ENCODE measurements at places on chromosomes 5 and 9. TPM values are rescaled to one million over a fixed set of nuclear protein-coding genes. Genes with fewer than 3 reads are reported as not detected.

The TRAF1 gene
- total RNA-seq: 7.3 TPM

The SLC6A3 gene
- under 0.01 TPM for total RNA-seq

The GCNT4 gene
- total RNA-seq: 2.3 TPM

The SH3RF2 gene
- total RNA-seq: 6.6 TPM

The ZNG1E gene
- 25.1 TPM for total RNA-seq

The IL13 gene
- not detected for total RNA-seq

The C1QTNF3 gene
- total RNA-seq: 22.2 TPM

The TMEM174 gene
- not detected for total RNA-seq

GRCh38 chr5:71699233-71699632 lies 19.8 kb upstream of the CARTPT start:
- no peaks in the 10 kb centered on the region for H3K36me3 ChIP-seq
- DNase-seq: no peak

GRCh38 chr5:119302916-119303897 lies 52.6 kb upstream of the TNFAIP8 start:
- DNase-seq: no peak
- H3K4me1 ChIP-seq: no peaks in the 10 kb centered on the region
- H3K4me3 ChIP-seq: no peak overlapping the region
- H3K36me3 ChIP-seq: no peaks in the 10 kb centered on the region
- no peaks in the 10 kb centered on the region for H3K27me3 ChIP-seq

DNA sequence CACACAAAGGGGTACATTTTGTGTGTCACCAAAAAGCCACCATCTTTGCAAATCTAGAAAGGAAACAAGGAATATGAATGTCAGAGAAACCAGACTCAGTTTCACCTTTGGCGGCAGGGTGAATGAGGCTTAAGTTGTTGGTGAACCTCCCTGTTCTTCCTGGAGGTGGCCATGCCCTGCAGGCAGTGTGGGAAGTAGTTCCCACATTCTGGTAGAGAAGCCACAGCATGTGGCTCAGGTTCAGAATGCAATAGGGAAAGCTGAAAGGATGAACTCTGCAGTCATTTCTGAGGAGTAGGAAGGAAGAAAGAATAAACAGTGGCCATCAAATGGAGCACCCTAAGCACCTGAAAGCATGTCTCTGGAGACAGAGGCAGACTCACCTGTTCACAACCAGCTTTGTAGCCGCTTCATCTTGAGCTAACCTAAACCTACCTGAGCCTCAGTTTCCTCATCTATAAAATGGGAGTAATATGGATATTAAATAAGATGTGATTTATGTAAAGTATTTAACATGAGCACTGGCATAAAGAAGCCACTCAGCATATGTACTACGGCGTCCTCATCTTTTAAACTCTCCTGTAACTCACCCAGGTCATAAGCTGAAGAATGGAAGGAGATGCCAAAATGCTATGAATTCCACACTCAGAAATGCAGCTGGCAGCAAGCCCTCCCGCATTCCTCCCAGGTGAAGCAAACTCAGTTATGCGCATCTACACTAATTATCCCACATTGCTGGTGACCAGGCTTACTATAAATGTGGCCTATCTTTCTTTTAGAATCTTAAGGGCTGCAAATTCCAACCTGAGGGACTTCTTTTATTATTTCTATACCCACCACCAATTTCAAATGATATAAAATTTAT lies 86.0 kb downstream of the ZNF608 start:
- no peaks in the 10 kb centered on the region for H3K36me3 ChIP-seq
- H3K27ac ChIP-seq: peak overlapping the region; percentile 86
- no peaks in the 10 kb centered on the region for H3K27me3 ChIP-seq
- no peak overlapping the region for H3K4me3 ChIP-seq
- no peak for DNase-seq

- H3K27ac ChIP-seq: no peak overlapping the region
- no peak overlapping the region for H3K4me3 ChIP-seq
- H3K4me1 ChIP-seq: peaks cover 4% of the 10 kb centered on the region
- no peaks in the 10 kb centered on the region for H3K27me3 ChIP-seq
- DNase-seq: no peak
- no peaks in the 10 kb centered on the region for H3K36me3 ChIP-seq
These were observed 15.1 kb downstream of the GRAMD2B start for GRCh38 chr5:126438267-126438666.

- DNase-seq: no peak
- peak overlapping the region; percentile 61 for H3K4me3 ChIP-seq
- no peaks in the 10 kb centered on the region for H3K36me3 ChIP-seq
- no peaks in the 10 kb centered on the region for H3K4me1 ChIP-seq
- H3K27me3 ChIP-seq: no peaks in the 10 kb centered on the region
- no peak overlapping the region for H3K27ac ChIP-seq
These were observed 97.8 kb upstream of the CPLX2 start for GRCh38 chr5:175773534-175774070.

- no peak overlapping the region for H3K27ac ChIP-seq
- H3K4me3 ChIP-seq: no peak overlapping the region
- no peaks in the 10 kb centered on the region for H3K36me3 ChIP-seq
- H3K4me1 ChIP-seq: no peaks in the 10 kb centered on the region
These were observed 43.8 kb downstream of the SPINK5 start for GRCh38 chr5:148107608-148108007.

- no peak for DNase-seq
- peaks cover 13% of the 10 kb centered on the region for H3K27me3 ChIP-seq
- no peak overlapping the region for H3K27ac ChIP-seq
- H3K4me3 ChIP-seq: no peak overlapping the region
- H3K4me1 ChIP-seq: no peaks in the 10 kb centered on the region
These were observed 58.7 kb upstream of the ZNF354B start for GRCh38 chr5:178801021-178801420.

DNA sequence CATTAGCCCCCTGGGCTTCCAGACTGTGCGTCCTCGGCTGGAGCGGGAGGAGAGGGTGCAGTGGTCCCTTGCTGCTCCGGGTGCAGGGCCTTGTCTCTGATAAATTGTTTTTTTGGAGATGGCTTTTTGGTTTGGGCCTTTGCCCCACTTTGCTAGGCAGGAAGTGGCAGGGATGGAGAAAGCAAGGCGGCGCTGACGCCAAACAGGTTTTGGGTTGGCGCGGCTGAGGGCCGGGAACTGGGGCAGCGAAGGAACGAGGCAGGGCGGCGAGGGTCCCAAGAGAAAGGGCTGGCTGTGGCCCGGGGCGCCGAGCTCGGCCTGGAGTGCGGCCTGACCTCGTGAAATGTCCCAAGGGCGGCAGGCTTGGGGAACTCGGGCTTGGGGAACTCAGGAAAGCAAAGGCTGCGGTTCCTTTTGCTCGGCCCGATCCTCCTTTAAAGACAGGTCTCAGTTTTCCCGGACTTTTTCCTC lies 4.1 kb downstream of the LHX2 start:
- DNase-seq: no peak
- peaks cover 100% of the 10 kb centered on the region for H3K27me3 ChIP-seq
- H3K4me1 ChIP-seq: peaks cover 9% of the 10 kb centered on the region
- no peak overlapping the region for H3K27ac ChIP-seq
- H3K36me3 ChIP-seq: no peaks in the 10 kb centered on the region

DNA sequence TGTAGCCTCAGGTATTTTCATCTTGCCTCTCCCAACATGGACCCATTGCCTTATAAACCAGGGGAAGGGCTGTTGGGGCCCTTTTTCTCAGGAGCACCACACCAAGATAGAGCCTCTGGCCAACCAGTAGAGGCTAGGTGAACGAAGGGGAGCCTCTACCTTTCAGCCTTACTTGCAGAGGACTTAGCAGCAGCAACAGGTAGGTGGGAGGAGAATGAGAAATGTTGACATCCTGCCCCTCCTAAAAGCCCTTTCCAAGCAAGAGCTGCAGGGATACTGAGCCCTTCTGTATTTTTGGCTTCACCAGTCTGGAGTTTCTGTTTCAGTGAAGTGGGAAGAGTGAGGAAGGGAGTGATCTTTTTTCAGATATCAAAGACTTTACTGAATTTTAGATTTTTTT lies 77.4 kb downstream of the MTREX start:
- no peak for DNase-seq
- no peaks in the 10 kb centered on the region for H3K4me1 ChIP-seq

DNA sequence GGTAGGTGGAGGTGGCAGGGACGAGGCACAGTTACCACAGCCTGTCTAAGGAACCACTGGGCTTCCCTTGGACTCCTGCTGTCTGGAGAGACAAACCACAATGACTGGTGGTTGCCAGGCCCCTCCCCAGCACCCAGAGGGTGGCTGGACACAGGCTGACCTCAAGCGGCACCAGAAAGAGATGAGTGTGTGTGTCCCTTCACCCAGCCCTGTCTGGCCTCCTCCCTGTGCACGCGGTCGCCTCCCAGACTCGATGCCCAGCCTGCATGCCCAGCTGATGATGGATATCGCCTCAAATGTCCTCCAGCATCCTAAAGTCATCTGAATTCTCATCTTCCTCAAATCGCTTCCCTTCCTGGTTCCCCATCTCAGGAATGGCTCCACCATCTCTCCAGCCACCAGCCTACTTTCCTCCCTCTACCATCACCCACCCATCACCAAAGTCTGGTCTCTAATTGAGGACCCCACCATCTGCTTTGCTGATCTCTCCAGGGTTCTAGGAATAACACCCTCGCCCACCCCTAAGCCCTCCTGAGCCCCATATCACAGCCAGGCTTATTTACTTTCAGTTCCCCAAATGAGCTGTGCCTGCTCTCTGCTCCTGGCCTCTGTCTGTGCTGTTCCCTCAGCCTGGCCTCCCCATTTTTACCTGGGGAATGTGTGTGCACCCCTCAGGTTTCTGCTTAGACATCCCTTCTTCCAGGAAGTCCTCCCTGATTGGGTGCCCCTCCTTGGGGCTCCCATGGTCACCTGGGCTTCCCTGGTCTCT lies 52.5 kb upstream of the GGTA1 start:
- no peak overlapping the region for H3K4me3 ChIP-seq
- peaks cover 7% of the 10 kb centered on the region for H3K4me1 ChIP-seq
- no peak for DNase-seq
- H3K36me3 ChIP-seq: no peaks in the 10 kb centered on the region
- no peaks in the 10 kb centered on the region for H3K27me3 ChIP-seq

- H3K4me1 ChIP-seq: no peaks in the 10 kb centered on the region
- no peaks in the 10 kb centered on the region for H3K27me3 ChIP-seq
- H3K36me3 ChIP-seq: no peaks in the 10 kb centered on the region
- H3K4me3 ChIP-seq: no peak overlapping the region
- no peak overlapping the region for H3K27ac ChIP-seq
- no peak for DNase-seq
These were observed 250.1 kb downstream of the PBX3 start for GRCh38 chr9:125997196-125997823.

GRCh38 chr5:177123789-177124485 lies 9.6 kb upstream of the NSD1 start:
- DNase-seq: no peak
- H3K27ac ChIP-seq: no peak overlapping the region
- no peaks in the 10 kb centered on the region for H3K27me3 ChIP-seq
- H3K4me3 ChIP-seq: no peak overlapping the region

GRCh38 chr5:10125116-10125515 lies 124.6 kb downstream of the ATPSCKMT start:
- no peaks in the 10 kb centered on the region for H3K4me1 ChIP-seq
- H3K27me3 ChIP-seq: no peaks in the 10 kb centered on the region
- no peak overlapping the region for H3K27ac ChIP-seq
- H3K4me3 ChIP-seq: no peak overlapping the region

GRCh38 chr5:144024545-144024944 lies 145.9 kb downstream of the YIPF5 start:
- no peaks in the 10 kb centered on the region for H3K4me1 ChIP-seq
- no peak overlapping the region for H3K27ac ChIP-seq
- no peak for DNase-seq

- no peaks in the 10 kb centered on the region for H3K27me3 ChIP-seq
- no peak overlapping the region for H3K4me3 ChIP-seq
- H3K27ac ChIP-seq: peak overlapping the region; percentile 64
- no peak for DNase-seq
These were observed 23.4 kb downstream of the AKNA start for GRCh38 chr9:114364134-114365041.

DNA sequence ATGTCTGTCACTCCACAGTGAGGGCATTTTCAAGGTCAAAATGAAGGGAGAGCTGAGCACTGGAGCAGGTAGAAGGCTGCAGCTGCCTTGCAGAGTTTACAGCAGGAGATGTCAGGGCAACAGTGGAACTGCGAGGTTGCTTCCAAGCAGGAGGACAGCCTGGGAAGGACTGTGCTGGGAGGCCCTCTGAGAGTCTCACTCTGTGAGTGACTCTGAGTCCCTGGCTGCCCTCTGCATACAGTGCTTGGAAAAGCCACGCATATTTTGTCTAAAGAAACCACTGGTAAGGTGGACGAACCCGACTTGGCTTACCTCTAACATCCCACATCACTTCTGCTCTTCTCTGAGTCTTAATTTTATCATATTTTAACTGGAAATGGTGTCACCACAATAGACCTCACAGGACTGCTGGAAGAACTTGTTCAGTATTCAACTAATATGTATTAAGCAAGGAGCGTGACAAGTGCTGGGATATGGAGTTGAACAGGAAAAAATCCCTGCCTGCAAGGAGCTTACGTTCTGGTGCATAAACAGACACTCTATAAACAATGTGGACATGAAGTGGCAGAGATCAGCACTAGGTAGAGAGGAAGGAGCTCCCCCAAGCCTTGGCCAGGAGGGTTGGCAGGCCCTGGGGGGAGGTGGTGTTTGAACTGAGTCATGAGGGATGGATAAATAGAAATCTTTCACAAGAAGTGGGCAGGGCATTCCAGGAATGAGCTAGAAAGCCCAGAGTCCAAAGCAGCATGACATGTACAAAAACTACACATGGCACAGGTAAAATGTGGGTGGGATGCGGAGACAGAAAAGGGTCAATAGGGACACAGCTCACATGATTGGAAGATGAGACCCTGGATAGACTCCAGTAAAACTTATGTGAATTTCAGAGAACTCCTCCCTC lies 64.0 kb upstream of the FOXE1 start:
- no peak overlapping the region for H3K4me3 ChIP-seq
- H3K27ac ChIP-seq: no peak overlapping the region
- DNase-seq: no peak
- H3K27me3 ChIP-seq: no peaks in the 10 kb centered on the region

DNA sequence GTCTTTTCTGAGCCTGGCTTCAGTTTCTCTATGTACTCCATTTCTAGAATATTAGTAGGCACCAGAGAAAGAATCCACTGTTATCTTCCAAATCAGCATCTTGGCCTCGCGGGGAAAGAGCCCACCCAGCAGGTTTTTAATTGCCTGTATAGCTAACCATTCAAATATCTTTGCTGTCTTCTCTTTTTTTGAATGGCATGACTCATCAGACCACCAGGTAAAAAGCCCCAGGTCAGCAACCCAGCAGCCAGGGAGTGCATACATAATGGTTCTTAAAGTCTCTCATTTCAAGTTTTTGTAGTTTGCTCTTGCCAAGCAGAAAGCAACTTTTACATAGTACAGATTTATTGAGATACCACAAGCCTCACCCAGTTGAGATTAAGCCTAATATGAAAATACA lies 50.7 kb downstream of the TMEM167A start:
- no peaks in the 10 kb centered on the region for H3K36me3 ChIP-seq
- H3K27me3 ChIP-seq: no peaks in the 10 kb centered on the region
- DNase-seq: no peak

DNA sequence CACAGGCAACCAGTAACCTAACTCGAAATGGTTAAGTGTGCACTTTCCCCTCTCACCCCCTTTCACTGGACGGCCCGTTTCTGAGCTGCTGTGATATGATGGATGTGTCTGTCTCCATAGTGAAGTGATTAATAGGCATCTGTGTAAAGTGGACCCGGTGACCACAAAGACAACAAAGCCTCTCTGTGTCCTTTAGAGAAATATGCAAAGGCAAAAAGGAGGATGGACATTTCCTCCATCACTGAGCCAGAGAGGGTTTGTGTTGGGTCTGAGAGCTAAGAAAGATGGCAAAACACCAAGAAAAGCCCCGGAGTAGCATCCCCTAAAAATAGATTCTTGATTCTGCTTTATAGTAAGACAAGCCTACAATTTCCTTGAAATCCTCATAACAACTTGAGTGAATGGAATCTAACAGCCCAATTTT lies 120.6 kb downstream of the SEMA6A start:
- H3K4me1 ChIP-seq: no peaks in the 10 kb centered on the region
- H3K27me3 ChIP-seq: no peaks in the 10 kb centered on the region
- H3K36me3 ChIP-seq: peaks cover 5% of the 10 kb centered on the region
- no peak overlapping the region for H3K4me3 ChIP-seq
